GM18507 (cell line): ENCODE measurements at places on chromosomes 1 and 21.

DNA sequence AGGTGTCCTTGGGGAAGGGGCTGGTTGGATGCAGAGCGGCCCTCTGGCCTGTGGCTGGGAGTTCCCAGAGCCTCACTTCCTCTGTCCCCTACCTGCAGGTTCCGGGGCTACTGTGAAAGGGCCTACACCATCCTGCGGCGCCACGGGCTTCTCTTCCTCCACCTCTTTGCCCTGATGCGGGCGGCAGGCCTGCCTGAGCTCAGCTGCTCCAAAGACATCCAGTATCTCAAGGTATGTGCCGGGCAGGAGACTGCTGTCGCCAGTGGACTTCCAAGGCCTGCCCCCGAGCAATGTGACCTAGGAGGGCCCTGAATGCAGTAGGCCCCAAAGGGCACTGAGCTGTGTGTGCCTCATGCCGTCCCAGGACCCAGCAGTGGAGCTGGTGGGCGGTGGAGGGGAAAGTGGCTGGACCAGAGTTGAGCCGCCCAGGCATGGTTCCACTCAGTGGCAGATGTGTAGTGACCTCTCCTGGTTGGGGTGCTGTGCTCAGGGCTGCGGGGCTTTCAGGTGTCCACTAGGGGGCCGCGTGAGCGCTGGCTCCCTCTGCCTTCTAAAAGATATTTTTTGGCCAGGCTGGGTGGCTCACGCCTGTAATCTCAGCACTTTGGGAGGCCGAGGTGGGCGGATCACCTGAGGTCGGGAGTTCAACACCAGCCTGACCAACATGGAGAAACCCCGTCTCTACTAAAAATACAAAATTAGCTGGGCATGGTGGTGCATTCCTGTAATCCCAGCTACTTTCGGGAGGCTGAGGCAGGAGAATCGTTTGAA is 73.4 kb downstream of the PIK3CD start:
- DNase-seq: peak; percentile 66

DNA sequence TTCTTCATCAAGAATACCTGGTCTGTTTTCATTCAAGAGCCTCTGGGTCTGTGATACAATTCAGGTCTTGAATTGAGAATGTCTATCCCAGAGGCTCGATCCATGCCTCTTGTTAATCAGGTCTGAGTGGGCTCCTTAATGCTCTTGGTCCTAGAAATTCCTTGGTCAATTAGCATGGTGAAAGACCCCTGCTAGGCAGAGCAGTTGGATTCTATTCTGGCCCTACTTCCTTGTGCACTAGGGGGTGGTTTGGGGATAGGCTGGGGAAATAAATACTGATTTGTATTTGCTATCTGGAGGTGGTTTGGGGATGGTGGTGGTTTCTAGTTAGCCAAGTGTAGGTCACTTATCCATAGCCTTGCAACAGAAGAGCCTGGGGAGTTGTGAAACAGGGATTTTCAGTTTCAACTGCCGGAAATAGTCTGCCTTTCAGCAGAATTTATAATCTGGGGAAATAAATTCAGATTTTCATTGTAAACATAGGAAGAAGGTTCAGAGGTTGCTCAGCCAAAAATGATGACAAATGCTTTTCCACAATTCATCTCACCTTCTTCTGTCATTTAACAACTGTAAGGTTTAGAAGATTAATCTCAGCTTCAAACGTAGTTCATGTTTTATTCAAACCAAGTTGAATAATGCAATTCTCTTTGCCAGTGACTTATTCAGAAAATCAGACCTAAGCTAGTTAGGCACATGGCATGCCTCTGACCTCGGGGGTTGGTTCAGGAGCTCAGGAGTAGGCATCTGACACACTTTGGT is 22.2 kb upstream of the SCAF4 start:
- no peak for DNase-seq

- no peak for DNase-seq
Observed at GRCh38 chr1:42852608-42852980, 6.2 kb downstream of the ZNF691 start.

GRCh38 chr21:44992608-44993031 is 52.8 kb downstream of the SLX9 start:
- no peak for DNase-seq

DNA sequence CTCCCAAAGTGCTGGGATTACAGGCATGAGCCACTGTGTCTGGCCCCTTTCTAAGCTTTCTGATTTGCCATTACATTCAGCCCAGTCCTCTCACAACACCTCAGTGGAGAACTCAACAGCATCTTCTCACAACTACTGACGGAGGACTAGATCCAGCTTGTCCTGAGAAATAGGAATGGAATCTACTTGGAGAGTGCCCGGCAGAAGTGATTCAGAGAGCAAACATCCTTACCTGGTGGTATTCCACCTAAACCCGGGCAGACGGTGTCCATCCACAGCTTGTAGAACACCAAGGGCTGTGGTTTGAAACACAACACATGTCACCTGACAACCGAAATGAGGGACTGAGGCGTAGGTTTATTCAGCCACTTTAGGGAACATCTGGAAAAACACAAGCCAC is 28.8 kb upstream of the CCSAP start:
- no peak for DNase-seq

DNA sequence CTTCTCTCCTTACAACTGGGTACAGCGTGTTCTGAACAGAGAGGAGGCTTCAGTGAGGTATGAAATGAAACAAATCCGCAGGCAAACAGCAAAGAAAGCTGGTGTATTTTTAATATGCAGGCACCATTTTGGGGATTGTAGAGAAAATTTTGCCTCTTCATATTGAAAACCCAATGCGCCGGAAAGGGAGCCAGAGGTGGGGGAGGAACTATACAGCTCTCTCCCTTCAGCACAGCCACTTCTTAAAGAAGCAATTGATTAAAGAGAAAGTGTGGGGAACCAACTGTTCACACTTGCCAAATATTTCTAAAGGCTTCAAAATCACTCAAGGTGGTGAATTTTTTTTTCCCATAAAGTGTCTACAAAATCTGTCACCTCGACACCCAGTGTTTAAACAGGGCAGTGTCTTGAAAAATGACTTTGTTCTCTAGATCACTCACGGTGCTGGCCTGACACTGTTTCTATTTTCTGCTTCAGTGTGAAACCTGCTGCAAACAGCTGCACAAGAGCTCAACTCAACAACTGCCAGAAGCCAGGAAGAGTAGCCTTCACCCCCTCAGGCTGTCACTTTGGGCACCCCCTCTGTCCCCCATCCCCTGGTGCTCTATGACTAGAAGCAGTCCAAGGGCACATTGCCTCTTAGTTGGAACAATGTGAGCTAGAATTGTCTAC is 123.8 kb upstream of the CTTNBP2NL start:
- no peak for DNase-seq

- no peak for DNase-seq
Observed at GRCh38 chr1:30302858-30303257, 420.5 kb downstream of the MATN1 start.

DNA sequence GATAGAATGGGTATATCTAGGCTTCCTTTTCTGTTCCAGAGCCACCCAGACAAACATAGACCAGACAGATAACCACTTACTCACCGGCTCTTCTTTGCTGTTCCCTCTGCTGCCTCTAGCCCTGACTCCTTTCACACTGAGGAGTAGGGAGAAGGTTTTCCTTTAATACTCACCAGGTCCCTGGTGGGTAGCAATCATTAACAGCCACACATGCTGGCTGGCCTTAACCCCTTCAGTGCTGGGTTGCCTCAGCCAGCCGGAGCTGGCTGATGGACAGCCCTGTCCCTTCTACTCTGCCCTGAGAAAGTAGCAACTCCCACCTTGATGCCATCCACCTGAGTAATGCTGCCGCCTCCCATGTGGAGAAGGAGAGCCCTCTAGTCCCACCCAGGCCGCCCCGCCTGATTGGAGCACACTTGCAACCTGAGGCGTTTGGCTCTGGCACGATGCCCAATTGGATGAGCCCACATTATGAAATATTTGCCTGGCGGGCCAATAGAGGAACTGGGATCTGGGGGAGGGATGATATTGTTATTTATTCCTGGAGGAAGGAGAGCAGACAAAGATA is 71.6 kb downstream of the PLEKHA6 start:
- DNase-seq: no peak

DNA sequence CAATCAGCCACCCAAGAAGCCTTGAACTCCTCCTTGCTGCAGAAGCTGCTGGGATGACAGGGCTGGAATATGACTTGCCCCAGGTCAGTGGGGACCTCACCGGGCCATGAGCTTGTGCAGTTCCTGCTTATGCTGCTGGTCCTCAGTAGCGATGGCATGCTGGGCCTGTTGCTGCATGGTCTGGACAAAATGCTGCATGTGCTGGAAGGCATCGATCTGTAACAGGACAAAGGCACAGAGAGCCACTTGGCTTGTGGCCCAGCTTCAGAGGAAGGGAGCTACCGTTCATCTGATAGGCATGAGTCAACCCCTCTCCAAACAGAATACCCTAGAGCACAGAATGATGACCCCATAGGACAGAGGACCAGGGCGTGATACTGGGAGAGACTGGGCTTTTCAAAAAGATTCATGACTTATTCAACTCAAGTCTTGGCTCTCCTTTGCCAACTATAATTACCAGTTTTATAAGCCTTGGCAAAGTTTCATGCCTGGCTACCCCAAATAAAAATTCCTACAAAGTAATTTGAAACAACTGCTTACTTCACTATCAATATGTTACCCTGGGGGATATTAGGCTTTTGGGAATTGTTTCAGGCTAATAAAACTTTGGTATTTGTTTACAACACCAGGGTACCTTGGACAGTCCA is 34.7 kb upstream of the EXOSC10 start:
- no peak for DNase-seq

GRCh38 chr1:156577550-156577949 is 2.0 kb upstream of the TTC24 start:
- DNase-seq: no peak

DNA sequence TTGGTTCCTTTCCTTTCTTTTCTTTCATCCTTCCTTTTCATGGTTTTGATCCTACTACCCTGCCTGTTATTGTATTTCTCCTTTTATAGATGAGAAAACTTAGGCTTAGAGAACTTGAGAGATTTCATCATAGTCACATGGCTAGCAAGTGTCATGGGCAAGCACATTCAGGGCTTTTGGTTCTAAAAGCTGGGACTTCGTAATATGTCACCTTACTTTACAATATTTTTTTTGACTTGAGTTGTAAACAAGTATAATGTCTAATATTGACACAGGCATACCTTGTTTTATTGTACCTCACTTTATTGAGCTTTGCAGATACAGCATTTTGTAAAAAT is 70.7 kb downstream of the MTR start:
- DNase-seq: no peak

DNA sequence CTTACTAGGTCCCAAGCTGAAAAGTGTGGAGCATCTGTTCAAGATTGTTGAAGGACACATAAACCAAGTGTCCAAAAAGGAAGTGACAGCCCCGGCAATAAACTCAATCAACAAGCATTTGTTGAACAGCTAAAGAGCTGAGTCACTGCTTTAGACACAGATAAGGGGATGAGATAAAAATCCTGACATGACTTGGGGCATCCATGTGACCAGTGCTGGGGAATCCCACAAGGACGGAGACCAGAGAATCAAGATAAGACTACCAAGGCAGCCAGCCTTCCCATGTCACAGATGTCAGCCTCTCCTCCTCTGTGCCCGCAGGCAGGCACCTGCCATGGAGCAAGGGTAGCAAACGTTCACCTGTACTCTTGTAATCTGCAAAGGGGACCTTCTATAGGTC is 118.6 kb upstream of the KAZN start:
- DNase-seq: no peak

DNA sequence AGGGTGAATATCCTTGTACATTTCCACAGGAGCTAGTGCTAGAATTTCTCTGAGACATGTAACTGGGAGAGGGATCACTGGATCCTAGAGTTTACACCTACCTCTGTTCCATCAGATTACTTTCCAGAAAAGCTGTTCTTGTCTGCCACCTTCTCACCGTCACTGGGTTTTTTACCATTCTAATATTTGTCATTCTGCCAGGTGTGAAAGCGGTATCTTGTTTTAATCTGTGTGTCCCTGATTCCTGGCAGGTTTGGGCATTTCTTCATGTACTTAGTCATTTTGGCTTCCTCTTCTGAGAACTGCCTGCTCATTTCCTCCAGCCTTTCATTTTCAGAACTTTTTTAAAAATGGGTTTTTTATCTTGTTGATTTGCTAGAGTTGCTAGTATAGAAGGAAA is 5.1 kb downstream of the PMF1 start:
- no peak for DNase-seq

DNA sequence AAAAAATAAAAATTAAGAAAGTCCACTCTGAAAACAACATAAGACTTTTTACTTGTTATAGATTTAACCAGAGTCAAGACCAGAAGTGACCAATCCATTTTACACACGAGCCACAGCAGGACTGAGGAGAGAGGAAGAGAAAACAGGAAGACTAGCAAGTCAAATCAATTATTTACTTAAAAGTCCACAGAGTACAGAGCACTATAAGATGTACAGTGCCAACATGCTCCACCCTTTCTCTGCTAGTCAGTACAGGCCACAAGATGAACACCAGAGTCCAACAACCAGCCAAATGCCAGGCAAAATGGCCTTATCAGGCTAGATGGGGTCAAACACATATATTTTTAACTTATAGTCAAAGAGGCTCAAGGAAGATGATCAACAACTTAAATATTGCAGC is 19.5 kb downstream of the LUZP1 start:
- DNase-seq: peak; percentile 47

DNA sequence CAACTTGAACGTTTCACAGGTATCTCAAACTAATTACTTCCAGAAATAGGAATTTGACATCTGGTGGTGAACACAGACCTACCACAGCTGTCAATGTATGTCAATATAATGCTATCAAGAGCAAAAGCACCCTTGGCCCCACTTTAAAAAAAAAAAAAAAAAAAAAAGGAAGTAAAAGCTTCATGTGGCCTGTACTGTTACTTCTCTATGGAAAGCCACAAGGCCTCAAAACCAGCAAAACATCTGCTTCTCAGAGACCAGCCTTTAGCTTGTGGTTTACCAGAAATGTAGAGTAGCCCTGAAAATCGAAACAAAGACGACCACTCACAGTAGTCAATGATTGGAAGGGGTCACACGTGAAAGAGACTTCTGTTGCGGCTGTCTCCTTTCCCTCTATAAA is 109.6 kb downstream of the SLC45A1 start:
- peak; percentile 62 for DNase-seq

GRCh38 chr1:202276081-202276715 is 65.5 kb downstream of the UBE2T start:
- no peak for DNase-seq

GRCh38 chr1:66415866-66416265 is 118.1 kb upstream of the SGIP1 start:
- DNase-seq: no peak

GRCh38 chr1:236615399-236616148 is 11.3 kb upstream of the HEATR1 start:
- DNase-seq: no peak

GRCh38 chr1:60033066-60033465 is 40.5 kb downstream of the C1orf87 start:
- no peak for DNase-seq

- DNase-seq: no peak
Observed at GRCh38 chr1:60896701-60897363, 185.5 kb upstream of the NFIA start.

GRCh38 chr1:31828341-31828740 is 12.5 kb upstream of the SPOCD1 start:
- no peak for DNase-seq

- DNase-seq: no peak
Observed at GRCh38 chr1:34763142-34763781, 3.7 kb downstream of the GJB4 start.

- DNase-seq: no peak
Observed at GRCh38 chr1:225824533-225824941, 14.6 kb downstream of the EPHX1 start.
